Astrocyte (in vitro differentiated cells and primary cell): ENCODE measurements at places on chromosomes 5 and 9. TPM values are rescaled to one million over a fixed set of nuclear protein-coding genes. Genes with fewer than 3 reads are reported as not detected.

Gene OMD
- total RNA-seq = not detected in 2 replicates

GRCh38 chr9:126915846-126916543 is 1.4 kb downstream of the RALGPS1 start:
- no peaks in the 10 kb centered on the region for H3K4me1 ChIP-seq
- no peak overlapping the region for H3K27ac ChIP-seq
- no peak for DNase-seq
- H3K27me3 ChIP-seq = peaks cover 4% of the 10 kb centered on the region

GRCh38 chr9:80605129-80605528 is 1033.4 kb downstream of the TLE4 start:
- no peaks in the 10 kb centered on the region for H3K36me3 ChIP-seq
- no peaks in the 10 kb centered on the region for H3K4me1 ChIP-seq
- no peak overlapping the region for H3K4me3 ChIP-seq
- DNase-seq = peak; percentile 47
- no peaks in the 10 kb centered on the region for H3K27me3 ChIP-seq

Gene ENTPD2
- total RNA-seq = 0.14 and 0.55 TPM in 2 replicates

DNA sequence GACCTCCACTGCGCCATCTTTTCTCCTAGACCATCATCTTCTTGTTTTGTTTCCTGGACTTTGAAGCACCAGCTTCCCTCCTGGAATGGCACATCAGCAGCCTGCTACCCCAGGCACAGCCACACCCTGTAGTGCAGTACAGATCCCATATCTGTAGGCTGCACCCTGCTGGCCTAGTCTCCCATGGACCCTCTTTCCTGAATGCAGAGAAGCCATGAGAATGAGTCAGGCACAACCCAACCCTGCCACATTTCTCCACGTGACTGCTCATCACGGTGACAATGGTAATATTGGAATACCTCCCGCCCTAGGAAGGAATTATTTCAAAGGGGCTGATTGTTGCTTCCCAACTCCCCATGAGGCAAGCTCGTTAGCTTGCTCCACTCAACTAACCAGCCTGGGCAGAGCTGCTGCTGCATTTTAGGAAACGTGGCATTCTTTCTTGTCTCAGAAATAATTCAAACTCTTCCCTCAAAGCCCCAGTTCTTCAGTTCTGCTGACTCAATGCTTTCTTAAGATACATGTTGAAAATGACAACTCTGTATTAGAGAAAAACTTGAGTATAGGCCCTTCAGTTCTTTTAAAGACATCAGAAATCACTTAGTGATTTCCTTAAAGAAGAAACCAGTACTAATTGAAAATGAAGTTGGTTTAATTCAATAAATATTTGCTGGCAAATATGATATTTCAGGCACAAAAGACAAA is 328.1 kb downstream of the MLLT3 start:
- H3K4me3 ChIP-seq = no peak overlapping the region
- DNase-seq = no peak

DNA sequence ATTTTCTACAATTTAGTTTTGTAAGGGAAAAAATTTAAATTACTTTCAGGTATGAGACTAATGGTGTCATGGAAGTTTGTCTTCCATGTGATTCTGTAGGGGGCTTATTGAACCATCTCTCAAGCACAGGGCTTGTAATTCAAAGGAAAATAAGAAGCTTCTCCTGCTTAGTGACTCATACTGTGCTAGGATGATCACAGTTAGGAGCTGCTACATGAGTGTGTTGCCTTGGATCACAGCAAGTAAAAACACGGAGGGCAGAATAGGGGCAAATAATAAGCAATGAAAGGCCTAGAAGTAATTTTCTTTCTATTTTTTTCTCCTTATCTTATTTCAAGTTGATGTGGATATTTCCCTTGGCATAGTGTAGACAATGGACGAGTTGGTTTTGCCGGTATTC is 28.9 kb downstream of the TMEM167A start:
- no peak overlapping the region for H3K27ac ChIP-seq
- H3K4me3 ChIP-seq = no peak overlapping the region
- H3K36me3 ChIP-seq = peaks cover 16% of the 10 kb centered on the region
- H3K27me3 ChIP-seq = no peaks in the 10 kb centered on the region

DNA sequence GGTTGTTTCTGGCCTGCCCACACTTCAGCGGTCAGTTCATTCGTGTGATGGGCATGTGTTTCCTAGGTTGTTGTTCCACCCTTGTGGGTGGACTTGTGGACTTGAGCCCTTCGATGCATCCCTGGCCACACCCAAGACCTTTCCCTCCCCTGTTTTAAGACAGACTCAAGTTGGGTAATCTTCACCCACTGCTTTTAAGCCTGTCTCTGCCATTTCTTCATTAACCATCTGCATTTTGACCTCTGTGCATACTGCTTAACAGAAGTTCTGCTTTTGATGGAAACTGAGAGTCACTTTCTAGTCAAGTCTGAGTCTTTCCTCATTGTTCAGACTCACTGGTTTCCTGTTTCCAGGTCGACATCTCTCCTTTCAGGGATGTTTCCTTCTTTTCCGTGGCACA is 233.7 kb downstream of the ARHGEF28 start:
- no peaks in the 10 kb centered on the region for H3K27me3 ChIP-seq
- peaks cover 8% of the 10 kb centered on the region for H3K36me3 ChIP-seq
- no peak for DNase-seq

Gene PDGFRB
- total RNA-seq = 78.8 and 96.6 TPM in 2 replicates

DNA sequence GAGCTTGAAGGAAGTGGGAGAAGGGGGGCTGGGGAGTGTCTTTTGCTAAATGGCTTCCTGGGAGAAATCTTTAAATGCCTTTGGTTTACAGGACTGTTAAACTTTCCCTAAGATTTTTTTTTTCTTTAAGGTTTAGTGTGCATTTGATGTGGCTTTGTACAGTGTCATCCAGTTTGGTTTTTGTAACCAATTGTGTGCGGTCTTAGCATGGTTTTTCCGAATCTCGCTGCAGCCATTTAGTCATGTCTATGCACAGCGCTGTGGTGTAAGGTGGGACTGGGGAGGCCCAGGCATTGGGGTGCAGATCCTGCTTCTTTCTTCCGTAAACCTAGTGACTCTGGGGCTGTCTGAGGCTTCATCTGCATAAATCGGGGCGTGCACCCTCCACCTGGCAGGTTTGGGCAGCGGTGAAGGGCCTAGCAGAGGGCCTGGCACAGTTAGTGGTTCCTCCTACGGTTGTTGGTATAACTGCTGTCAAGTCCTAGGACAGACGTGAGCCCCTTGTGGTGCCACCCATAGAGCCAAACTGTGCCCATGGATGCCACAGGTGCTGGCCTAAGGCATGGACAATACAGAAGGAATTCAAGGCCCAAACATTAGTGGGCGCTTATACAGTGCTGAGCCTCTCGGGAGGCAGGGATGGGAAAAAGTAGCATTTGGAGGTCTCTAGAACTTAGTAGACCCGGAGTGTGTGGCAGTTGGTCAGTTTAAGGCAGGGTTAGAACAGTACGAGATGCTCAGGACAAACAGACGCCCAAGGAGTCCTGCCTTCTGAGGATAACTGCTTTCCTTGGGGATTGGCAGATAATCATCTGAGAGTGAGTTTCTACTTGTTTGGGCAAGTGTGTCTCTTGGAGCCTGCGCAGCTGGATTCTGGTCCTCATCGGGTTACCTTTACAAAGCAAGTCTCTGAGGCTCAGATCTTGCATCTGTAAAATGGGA is 1.5 kb downstream of the PRRC2B start:
- peak overlapping the region; percentile 88 for H3K4me3 ChIP-seq
- no peaks in the 10 kb centered on the region for H3K27me3 ChIP-seq
- H3K4me1 ChIP-seq = peaks cover 47% of the 10 kb centered on the region
- H3K27ac ChIP-seq = peak overlapping the region; percentile 86
- H3K36me3 ChIP-seq = no peaks in the 10 kb centered on the region
- DNase-seq = no peak

Gene C5
- 0.41 and 1.1 TPM in 2 replicates for total RNA-seq

- H3K27ac ChIP-seq = peak overlapping the region; percentile 83
- no peaks in the 10 kb centered on the region for H3K27me3 ChIP-seq
- H3K4me1 ChIP-seq = peaks cover 39% of the 10 kb centered on the region
- peak; percentile 88 for DNase-seq
- peak overlapping the region; percentile 31 for H3K4me3 ChIP-seq
These were observed 2.5 kb downstream of the MGAT1 start for GRCh38 chr5:180799902-180800801.

DNA sequence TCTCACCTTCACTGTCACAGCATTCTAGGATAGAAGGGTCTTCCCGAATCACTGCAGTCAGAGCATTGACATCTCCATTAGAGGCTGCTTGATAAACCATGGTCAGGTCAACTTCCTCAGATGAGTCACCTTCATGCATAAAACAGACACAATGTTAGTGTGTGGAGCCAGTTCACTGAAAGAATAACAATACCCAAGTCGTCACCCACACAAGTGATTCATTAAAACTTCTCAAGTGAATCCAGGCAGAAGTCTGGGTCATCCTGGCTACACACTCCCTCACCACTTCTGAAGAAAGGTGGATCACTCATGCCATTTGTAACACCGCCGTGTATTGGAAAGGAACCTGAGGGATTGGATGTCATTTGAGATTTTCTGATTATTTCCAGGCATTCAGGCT is 49.6 kb downstream of the ANKRD55 start:
- H3K4me3 ChIP-seq = no peak overlapping the region
- peaks cover 15% of the 10 kb centered on the region for H3K4me1 ChIP-seq
- H3K27me3 ChIP-seq = peaks cover 5% of the 10 kb centered on the region
- H3K27ac ChIP-seq = no peak overlapping the region

DNA sequence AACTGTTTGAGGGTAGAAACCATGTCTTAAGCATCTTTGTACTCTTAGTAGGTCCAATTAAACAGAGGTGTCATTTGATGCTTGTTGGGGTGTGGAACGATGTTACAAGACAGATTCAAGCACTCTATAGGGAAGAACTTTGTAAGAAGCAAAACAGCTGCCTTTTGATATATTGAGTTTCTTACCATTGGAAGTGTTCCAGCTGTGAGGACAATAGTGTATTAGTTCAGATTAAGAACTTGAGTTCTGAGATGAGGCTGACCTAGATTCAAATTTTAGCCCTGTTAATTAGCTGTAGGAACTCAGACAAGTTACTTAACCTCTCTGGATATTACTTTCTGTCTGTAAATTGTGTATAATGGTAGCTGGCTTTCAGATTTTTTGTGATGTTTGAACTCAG is 19.6 kb upstream of the ZNF462 start:
- DNase-seq = no peak
- H3K36me3 ChIP-seq = no peaks in the 10 kb centered on the region
- H3K4me1 ChIP-seq = no peaks in the 10 kb centered on the region
- H3K27ac ChIP-seq = no peak overlapping the region

GRCh38 chr5:83312663-83313062 is 158.9 kb upstream of the VCAN start:
- H3K27ac ChIP-seq = no peak overlapping the region
- no peak overlapping the region for H3K4me3 ChIP-seq
- no peak for DNase-seq
- no peaks in the 10 kb centered on the region for H3K4me1 ChIP-seq
- no peaks in the 10 kb centered on the region for H3K27me3 ChIP-seq

Gene INSL6
- total RNA-seq = not detected in 2 replicates

GRCh38 chr9:134489621-134490408 is 151.8 kb upstream of the COL5A1 start:
- H3K27me3 ChIP-seq = peaks cover 2% of the 10 kb centered on the region
- DNase-seq = no peak
- H3K27ac ChIP-seq = no peak overlapping the region
- H3K4me3 ChIP-seq = no peak overlapping the region
- H3K36me3 ChIP-seq = no peaks in the 10 kb centered on the region

Gene GAPT
- total RNA-seq = not detected in 2 replicates

Gene AMACR
- total RNA-seq = 11.5 and 13.4 TPM in 2 replicates

Gene CAMK2A
- total RNA-seq = 1.2 and 1.6 TPM in 2 replicates

DNA sequence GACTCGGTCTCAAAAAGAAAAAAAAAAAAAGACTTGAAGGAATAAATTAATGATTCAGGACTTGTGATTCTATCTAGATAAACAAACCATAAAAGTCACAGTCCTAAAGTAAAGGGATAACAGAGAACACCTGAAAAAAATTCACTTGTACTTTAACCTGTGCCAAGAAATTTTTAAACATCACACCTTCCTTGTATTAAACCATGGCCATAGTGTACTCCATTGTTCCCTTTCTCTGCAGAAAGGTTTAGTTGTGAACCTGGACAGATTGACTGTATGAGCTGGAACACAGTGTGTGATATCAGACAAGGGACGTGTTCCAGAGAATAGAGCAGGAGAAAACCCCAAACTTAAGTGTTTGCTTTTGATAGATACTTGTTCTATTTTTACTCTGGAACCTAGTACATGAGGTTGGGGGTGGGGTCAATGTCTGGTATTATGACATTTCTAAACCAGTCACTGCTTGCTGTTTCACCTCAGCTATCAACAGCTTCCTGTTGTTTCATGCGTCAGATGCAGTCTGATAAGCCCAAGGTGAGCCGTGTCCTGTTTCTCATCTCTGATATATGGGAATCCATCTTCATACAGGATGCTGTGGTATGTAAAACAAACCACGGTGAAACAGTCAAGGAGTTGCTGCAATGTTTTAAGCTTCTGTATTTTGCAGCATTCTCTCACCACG is 62.5 kb upstream of the ITGA1 start:
- no peak overlapping the region for H3K27ac ChIP-seq
- no peaks in the 10 kb centered on the region for H3K36me3 ChIP-seq
- DNase-seq = peak; percentile 16
- H3K4me1 ChIP-seq = no peaks in the 10 kb centered on the region

DNA sequence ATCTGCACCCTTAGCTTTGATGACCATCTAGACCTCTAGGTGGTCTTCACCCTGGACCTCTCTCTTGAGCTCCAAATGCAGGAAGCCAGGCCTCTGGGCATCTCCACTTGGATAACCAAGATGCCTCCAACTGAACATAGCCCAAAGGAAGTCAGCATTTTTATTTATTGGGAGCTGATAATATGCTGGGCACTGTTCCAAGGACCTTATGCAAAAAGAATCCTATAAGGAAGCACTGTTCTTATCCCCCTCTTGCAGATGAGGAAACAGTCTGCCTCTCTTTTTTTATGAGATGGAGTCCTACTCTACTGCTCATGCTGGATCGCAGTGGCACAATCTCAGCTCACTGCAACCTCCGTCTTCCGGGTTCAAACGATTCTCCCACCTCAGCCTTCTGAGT is 219.9 kb downstream of the CDK5RAP2 start:
- no peak overlapping the region for H3K4me3 ChIP-seq
- DNase-seq = no peak
- H3K27me3 ChIP-seq = no peaks in the 10 kb centered on the region
- no peaks in the 10 kb centered on the region for H3K36me3 ChIP-seq
